ENCODE measurements at places on chromosomes 3 and 15.

GRCh38 chr3:44892689-44893088 lies 18.3 kb downstream of the TGM4 start:
- DNase-seq, result no peak

GRCh38 chr3:63927422-63928280 lies 15.5 kb upstream of the SCAANT1 start:
- no peak for DNase-seq

DNA sequence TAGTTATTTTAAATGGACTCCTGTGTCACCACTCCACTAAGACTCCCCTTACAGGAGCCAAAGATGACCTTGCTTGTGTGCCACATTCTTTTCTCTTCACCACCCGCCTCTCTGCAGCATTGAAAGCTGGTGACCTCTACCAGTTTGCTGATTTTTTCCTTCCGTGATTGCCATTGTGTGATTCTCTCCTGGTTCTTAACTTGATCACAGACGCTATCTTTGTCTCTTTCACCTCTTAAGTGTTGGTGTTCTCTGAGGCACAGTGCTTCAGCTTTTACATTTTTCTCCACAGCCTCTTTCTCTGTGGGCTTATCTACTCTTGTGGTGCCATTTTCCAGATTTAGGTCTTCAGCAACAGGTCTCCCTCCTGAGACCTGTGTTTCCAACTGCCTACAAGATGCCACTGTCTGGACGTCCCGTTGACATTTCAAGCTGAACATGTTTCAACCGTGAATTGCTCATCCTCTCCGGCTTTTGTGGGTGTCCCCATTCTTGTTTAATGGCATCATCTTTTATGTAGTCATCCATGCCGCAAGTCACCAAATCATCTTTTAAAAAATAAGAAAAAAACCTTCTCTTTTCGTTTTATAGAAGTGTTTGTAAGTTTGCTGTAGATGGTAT lies 26.5 kb downstream of the IQGAP1 start:
- no peak for DNase-seq

DNA sequence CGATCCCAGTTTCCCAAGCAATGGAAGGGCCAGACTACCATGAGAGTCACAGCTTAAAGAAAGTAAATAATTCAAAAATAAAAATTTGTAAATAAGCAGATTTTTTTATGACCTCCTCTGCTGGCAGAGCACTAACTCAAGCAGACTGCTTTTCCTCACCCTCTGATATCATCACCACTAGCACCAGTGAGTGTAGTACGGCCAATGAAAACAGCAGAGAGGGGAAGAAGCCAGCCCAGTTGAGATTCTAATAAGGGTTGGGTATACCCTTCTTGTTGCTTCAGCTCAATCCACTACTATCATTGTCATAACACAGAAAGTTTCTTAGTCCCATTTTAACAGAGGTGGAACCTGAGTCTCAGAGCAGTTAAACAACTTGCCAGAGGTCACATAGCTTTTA lies 193.1 kb downstream of the ERC2 start:
- no peak for DNase-seq

GRCh38 chr3:87191641-87192040 lies 35.5 kb upstream of the CHMP2B start:
- DNase-seq, result no peak

DNA sequence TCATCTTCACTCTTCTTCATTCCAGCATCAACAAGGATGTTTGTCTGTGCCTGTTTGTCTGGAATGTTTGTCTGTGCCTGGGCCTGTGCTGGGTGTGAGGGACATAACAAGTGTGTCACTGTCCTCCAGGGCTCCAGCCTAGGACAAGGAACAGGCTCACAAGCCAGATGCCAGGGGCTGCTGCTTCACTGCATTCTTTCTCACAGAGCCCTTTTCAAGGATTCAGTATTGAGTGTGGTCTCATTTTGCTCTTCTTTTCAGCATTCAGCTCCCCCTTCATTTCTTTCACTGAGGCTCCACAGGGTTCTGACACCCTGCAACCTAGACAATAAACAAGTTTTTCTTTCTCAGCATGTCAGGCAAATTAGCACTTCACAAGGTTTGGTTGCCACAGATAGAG lies 43.6 kb upstream of the KY start:
- DNase-seq, result no peak

GRCh38 chr15:80904998-80905397 lies 84.6 kb downstream of the MESD start:
- no peak for DNase-seq

DNA sequence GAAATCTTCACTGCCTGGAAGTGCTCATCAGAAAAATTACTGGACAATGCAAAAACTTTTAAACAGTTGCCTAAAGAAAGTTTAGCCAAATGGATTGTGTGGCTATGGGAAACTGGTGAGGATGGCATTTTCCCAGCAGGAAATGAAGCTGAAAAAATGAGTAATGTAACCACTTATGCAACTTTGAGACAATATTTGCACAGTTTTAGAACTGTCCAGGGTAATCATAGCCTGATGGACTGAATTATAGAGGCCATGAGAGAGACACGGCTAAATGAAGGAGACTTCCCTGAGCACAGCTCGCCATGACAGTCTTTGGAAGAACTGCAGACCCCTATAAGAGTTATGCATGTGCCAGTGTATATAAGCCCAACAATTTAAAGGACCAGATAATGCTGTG lies 881.5 kb downstream of the VGLL3 start:
- DNase-seq, result no peak

GRCh38 chr15:22992024-22992326 lies 11.8 kb upstream of the CYFIP1 start:
- DNase-seq, result no peak
